ENCODE measurements at places on chromosomes 7 and 10.

GRCh38 chr10:48885376-48885775, 54.3 kb downstream of the LRRC18 start:
- DNase-seq, result peak; percentile 6

DNA sequence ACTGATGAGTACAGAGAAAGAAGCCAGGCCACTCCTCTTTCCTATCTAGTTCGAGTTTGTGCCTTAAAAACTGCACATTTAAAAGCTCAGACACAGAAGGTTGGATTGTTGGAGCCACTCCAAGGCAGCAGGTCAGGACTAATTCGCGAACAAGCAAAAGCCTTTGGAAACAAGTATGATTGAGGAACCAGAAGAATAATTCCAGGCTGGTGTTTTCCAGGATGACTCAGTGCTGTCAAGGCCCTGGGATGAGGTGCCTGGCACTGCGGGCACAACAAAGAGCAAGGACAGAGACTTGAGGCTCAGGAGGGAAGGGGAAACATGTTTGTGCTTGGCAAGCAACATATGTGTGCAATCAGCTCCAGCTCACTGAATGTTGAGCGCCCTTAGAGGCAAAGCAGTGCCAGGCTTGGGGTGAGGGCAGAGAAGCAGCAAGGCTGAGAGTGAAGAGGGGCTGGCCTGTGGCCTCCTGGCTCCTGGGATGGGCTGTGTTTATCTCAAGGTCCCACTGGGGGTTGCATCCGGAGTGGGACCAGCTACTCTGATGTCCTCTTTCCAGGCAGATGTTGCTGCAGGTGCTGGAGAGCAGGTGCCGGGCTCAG, 44.1 kb downstream of the VSTM4 start:
- DNase-seq, result peak; percentile 22

DNA sequence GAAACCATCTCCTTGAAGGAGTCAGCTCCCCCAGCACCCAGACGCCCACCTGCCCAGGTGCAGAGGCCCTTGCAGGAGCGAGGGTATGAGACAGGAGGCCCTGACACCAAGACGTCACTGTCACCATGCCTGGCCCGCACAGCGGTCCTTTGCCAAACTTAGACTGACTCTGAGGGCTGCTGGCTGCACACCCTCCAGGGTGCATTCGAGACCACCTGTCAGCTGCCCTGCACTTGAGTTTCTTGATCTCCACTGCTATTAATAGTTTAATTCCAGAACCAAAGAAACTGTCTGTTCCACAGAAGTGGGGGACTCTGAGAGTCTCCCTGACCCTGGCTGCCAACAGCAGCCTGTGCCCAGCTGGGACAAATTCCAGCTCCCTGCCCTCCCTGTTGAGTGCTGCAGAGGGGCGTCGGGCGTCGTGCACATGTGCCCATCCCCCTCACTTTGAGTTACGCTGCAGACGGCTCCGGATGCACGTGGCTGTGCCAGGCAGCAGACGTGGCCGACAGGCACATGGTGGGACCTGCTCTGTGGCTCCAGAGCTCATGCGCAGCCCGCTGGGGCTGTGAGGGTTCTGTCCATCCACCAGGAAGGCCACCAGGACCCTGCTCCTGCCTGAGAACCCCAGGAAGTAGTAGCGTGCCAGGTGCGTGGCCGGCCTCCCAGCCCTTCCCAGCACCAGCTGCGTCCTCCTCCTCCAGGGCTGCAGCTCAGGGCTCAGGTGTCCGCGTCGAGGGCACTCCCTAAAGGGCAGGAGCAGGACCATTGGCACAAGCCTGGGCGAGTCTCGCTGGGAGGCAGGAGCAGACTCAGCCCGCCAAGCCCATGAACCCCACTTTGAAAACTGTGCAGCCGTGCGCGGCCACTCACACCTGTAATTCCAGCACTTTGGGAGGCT, 24.8 kb downstream of the ELFN1 start:
- DNase-seq, result no peak

DNA sequence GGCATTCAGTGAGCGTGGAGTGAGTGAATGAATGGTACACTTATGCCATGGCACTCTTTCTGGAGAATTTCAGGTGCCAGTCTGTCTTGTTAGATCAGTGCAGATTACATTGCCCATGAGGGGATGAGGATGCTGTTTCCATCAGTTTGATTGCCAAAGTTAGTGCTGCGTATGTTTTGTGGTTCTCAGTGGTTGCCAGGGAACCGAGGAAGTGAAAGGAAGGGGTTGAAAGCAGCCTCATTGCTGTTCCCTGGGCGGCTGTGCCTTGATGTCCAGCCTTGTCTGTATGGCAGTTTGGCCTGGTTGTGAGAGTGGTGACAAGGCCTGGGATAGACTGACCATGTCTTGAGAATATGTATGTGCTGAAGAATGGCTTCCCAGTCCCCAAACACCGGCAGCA, 30.2 kb downstream of the WBP1L start:
- peak; percentile 21 for DNase-seq

DNA sequence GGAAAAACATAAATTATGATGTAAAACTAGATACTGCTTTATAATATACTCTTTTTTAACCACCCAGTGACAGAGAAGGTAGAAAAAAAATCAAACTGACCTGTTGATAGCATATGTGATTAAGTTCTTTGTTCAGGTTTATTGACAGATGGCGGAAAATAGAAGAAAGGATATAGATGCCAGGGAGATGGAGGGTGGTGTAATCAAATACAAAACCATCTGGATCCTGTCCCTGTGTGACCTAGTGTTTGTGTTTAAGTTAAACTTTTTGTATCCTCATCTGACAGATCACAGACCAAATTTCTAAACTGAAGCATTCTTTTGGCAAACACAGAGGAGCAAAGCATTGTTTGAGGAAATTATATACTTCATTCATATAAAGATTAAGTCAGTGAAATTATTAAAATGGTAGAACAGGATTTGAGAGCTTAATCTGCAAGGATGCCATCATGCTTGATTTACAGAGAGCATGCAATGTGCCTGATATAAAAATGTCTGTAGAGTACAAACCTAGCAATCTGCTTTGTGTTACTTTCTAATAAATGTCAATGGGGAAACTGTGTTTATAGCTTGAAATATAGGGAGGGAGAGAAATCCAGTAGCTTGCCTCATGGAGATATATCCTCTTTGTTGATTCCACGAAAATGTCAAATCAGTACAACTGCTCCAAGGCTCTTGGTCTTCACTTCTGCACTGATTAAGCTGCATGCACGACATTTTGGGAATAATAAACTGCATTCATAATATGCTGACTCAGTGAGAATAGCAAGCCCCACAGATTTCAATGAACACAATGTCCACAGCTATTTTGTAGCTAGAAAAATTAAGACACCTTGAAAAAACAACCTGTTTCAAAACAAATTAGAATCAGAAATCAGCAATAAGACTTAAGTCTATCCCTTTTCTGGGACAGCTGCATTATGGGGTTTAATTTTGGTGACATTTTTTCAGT, 39.0 kb downstream of the SEM1 start:
- DNase-seq, result no peak

DNA sequence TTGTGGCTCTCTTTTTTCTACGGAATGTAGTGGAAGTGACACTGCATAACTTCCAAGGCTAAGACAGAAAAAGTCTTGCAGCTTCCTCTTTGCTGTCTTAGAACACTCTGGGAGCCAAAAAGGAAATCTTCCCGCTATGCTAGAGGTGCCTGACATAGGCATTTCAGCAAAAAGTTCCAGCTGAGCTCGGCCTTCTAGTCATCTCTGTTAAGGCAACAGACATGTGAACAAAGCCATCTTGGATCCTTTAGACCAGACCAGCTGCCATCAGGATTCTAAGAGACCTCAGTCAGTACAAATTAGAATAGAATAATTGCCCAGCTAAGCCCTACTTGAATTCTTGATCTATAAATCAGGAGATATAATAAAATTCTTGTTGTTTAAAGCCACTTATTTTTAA, 16.3 kb upstream of the COL1A2 start:
- DNase-seq, result peak; percentile 16

- peak; percentile 31 for DNase-seq
These were observed 31.0 kb upstream of the NUB1 start for GRCh38 chr7:151310578-151310977.

DNA sequence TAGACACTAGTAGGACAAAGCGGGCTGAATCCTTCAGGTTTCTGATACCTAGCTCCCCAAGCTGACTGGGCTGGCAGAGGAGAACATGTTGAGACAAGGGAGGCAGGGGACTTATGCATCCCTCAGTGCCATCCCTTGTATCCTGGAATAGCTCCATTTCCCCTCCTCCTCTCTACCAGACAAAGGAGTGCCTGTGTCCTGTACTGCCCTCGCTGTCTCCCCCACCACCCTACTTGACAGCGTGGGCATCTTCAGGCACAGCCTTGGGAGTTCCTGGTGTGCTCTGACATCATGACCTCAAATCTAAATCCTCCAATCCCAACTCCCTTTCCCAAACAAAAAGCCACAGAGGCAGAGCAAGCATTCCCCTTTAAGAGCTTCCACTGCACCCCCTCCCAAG, 9.0 kb downstream of the SFXN3 start:
- no peak for DNase-seq

GRCh38 chr7:94980418-94981142, 73.2 kb downstream of the PPP1R9A start:
- no peak for DNase-seq

DNA sequence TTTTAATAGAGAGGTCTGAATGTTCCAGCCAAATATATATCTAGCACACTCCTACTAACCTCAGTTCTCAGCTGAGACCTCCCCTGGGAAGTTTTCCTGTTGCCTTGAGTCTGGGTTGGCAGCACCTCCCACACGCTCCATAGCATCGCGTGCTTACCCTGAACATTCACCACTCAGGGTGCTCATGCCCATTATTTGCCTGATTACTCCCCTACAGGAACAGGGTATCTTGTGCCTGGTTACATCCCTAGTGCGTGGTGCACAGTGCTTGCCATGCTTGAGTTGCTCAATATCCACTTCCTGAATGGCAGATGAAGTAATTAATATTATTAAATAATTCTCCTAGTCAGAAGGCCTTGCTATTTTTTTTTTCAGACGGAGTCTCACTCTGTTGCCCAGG, 269.9 kb upstream of the IMMP2L start:
- DNase-seq, result no peak

DNA sequence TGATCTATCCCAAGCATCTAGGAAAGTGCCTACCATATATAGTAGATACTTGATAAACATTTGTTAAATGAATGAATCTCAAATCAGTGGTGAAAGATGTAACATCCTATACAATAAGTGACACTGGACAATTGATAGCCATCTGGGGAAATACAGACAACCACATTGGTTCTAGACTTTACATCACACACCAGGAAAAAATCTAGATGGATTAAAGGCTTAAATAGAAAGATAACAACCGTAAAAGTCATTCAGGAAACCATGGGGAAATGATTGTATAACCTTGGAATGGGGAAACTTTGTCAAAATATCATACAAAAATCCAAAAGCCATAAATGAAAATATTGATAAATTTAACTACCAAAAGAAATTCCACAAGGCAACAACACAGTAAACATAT, 7.0 kb upstream of the GARIN1A start:
- DNase-seq, result no peak

DNA sequence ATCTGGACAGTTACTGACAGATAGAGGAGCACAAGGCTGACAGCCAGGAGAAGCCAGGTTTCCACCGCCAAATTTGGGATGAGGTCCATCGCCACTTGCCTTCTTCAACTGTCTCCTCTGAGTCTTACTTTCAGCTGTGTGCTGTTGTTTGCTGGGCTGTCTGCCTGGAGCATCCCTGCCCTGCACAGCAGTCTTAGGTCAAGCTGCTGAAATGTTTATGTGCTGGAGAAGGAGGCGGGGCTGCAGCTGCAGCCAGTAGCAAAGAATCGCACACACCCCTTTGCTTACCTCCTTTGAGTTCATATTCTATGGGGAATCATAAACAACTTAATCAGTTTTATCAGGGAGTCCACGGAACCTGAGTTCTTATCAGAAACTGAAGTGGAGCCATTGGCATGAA, 20.1 kb upstream of the CYP3A5 start:
- DNase-seq, result no peak

DNA sequence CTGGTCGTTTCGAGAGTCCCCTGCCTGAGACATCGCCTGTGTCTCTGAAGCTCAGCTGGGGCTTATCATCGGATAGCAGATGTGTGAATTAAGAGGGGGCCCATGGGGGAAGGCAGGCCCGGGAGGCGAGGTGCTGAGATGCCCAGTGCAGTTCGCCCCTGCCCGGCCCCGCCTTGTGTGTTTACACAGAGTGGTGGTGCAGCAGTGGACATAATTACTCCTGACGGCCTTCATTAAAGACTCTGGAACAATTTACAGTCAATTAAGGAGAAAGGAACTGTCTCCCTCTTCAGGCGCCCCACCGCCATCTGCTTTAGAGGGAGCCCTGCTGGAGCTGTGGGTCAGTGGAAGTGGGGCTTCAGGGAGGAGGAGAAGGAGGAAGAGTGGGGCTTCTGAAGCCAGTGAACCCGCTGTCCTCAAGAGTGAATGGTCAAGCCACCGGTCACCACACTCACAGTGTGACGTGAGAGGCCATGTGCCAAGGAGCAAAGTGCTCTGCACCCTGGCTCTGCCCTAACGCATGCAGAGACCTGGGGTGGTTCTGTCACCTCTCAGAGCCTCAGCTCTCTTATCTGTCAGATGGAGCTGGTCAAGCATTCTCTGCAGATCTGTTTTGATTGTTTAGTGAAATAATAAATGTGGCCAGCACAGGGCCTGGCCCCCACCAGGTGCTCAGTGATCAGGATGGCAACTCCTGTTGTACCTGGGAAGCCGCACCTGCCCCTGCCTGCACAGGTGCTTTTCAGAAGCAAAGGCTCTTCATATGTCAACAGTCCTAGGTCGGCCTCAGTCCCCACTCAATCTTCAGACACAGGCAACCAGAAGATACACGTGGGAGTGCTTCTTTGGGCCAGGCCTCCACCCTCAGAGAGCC, 65.6 kb downstream of the CDH23 start:
- DNase-seq, result no peak

- DNase-seq, result peak; percentile 69
These were observed 23.1 kb upstream of the JAZF1 start for GRCh38 chr7:28203508-28204240.

DNA sequence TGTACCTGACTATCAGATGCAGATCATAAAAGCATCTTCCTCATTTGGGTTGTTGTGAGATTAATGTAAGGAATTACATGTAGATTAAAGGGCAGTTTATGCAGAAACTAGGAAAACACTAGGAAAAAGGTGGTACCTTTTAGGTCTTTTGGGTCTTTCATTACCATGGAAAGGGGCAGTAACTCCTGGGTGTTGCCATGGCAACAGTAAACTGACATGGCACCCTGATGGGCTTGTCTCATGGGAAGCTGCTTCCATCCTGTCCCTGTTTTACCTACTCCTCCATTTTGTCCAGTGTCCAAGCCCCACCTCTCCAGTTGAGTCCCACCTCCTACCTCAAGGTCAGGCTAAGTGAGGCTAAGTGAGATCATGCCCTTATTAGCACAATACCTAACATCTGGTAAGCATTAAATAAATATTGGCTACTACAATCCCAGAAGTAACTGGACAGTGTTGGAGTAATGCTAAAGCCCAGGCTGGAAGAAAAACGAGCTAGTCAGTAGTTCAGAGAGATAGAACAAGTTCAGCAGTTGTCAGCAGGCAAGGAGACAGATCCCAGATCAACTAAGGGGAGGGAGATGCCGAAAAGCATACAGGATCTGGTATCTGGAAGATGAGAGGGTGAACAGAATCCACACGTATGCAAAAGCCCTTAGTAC, 240.0 kb upstream of the AUTS2 start:
- DNase-seq, result no peak
